ENCODE measurements at places on chromosomes 4 and X. TPM values are rescaled to one million over a fixed set of nuclear protein-coding genes. Genes with fewer than 3 reads are reported as not detected.

DNA sequence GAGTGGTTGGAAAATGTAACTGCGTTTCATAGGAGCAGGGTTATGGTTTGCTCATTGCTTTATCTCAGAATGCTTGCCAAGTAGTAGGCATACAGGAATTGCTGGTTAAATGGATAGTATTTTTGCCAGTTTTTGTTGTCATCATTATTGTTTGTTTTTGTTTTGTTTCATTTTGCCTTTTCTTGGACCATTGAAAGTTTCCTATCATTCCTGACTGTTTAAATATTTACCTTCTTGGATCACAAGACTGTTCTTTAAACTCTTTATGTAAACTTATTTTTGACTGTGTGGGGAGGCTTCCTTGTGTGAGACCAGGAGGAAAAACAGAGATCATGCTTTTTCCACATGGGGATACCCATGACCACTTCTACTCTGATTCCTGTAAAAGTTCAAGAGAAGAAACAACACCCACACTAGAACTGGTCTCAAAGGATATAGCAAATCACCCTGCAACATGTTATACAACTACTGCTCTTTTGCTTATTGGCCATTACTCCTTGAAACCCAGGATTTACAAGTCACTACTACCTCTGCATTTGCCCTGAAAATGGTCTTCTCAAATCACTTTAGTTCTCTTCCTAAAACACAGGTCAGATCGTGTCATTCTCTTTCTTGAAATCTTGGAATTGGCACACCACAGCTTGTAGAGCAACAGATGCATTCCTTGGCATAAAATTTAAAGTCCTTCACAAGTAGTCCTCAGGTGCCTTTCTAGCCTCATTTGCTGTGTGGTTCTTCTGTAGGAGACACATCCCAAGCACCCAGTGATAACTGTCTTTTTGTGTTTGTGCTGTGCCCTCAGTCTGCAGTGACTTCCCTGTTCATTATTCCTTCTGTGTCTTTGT lies 51.3 kb downstream of the FNIP2 start:
- H3K4me1 ChIP-seq: peaks cover 67% of the 10 kb centered on the region
- peak overlapping the region; percentile 85 for H3K27ac ChIP-seq
- peaks cover 4% of the 10 kb centered on the region for H3K27me3 ChIP-seq
- no peak for DNase-seq

- DNase-seq: no peak
- H3K27me3 ChIP-seq: no peaks in the 10 kb centered on the region
- H3K27ac ChIP-seq: no peak overlapping the region
- peaks cover 10% of the 10 kb centered on the region for H3K4me1 ChIP-seq
These were observed 649.0 kb upstream of the TENM3 start for GRCh38 chr4:181594188-181594587.

DNA sequence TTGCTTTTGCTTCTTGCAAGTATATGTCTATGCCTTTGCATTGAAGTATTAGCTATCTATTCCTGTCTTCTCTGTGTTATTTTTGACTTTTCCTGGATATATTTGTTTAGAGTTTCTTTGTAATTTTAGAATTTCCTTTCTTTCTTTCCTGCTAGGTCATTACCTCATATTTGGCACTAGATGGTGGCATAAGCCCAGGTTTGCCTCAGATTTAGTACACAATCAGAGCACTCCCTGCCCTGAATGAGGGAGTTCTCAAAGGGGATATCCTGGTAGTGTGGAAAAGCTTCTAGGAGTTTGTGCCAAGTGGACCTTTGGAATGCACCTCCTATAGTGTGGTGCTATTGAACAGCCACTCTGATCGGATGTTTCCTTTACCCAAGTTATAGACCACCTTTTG lies 181.6 kb downstream of the UGT8 start:
- no peak for DNase-seq
- H3K4me1 ChIP-seq: no peaks in the 10 kb centered on the region
- H3K27ac ChIP-seq: no peak overlapping the region
- H3K27me3 ChIP-seq: no peaks in the 10 kb centered on the region
- no peaks in the 10 kb centered on the region for H3K36me3 ChIP-seq
- H3K4me3 ChIP-seq: no peak overlapping the region

GRCh38 chrX:70247252-70247651 lies 12.8 kb downstream of the P2RY4 start:
- no peak overlapping the region for H3K4me3 ChIP-seq
- H3K27ac ChIP-seq: no peak overlapping the region
- no peaks in the 10 kb centered on the region for H3K4me1 ChIP-seq
- no peak for DNase-seq
- no peaks in the 10 kb centered on the region for H3K36me3 ChIP-seq

DNA sequence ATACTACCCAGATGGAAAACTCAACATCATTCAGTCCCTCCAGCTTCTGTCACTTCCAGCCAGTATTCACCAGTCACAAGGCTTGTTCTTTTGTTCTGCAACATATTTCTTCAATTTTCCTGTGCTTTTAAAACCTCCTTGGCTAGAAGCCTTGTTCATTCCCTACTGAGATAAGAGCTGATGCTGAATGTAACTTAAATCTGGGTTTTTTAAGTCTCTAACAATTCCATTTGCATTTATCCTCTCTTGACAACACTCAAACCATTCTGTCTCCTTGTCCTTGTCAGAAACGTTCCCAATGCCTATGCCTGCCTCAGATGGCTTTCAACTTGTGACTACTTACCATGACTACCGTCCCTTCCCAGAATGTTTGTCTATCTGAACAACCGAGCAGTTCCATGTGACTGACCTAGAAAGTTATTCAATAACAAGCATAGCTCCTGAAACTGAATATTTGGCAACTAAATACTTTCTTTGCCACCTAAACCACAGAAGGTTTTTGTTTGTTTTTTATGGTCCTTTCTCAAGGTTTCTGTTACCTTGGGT lies 682.9 kb upstream of the GALNTL6 start:
- H3K27ac ChIP-seq: no peak overlapping the region
- H3K36me3 ChIP-seq: no peaks in the 10 kb centered on the region
- H3K4me1 ChIP-seq: no peaks in the 10 kb centered on the region
- H3K4me3 ChIP-seq: no peak overlapping the region

- no peak overlapping the region for H3K4me3 ChIP-seq
- no peaks in the 10 kb centered on the region for H3K36me3 ChIP-seq
- no peak for DNase-seq
- no peaks in the 10 kb centered on the region for H3K27me3 ChIP-seq
These were observed 2.2 kb upstream of the DCUN1D4 start for GRCh38 chr4:51840781-51841180.

DNA sequence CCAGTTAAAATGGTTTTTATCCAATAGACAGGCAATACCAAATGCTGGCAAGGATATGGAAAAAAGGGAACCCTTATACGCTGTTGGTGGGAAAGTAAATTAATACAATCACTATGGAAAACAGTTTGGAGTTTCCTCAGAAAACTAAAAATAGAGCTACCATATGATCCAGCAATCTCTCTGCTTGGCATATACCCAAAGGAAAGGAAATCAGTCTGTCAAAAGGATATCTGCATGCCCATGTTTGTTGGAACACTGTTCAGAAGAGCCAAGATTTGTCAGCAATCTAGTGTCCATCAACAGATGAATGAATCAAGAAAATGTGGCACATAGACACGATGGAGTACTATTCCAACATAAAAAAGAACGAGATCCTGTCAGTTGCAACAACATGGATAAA lies 91.0 kb upstream of the SH3RF1 start:
- no peak overlapping the region for H3K27ac ChIP-seq
- H3K4me3 ChIP-seq: no peak overlapping the region

GRCh38 chr4:45453258-45453853 lies 670.5 kb downstream of the GABRG1 start:
- H3K36me3 ChIP-seq: no peaks in the 10 kb centered on the region
- no peak overlapping the region for H3K4me3 ChIP-seq
- DNase-seq: no peak

DNA sequence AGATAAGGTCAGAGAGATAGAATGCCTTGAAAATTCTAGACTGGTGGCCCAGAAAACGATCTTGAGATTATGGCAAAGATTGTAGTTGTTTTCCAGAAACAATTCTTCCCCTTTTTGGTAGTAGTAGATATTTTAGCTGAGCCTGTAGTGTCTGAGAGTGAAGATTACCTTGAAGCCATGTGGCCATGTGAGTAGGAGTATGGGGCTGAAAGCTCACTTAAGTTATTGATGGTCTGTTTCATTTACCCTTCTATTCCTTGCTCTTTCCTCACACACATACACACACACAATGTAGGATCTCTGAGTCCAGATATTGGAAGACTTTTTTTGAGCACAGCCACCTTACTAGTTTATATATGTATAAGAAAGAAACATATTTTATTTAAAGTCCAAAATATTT lies 941.6 kb upstream of the GRID2 start:
- DNase-seq: no peak
- H3K27ac ChIP-seq: no peak overlapping the region
- no peaks in the 10 kb centered on the region for H3K4me1 ChIP-seq
- H3K4me3 ChIP-seq: no peak overlapping the region
- H3K36me3 ChIP-seq: no peaks in the 10 kb centered on the region

GRCh38 chrX:132758759-132759158 lies 199.7 kb downstream of the HS6ST2 start:
- H3K27ac ChIP-seq: no peak overlapping the region
- no peak overlapping the region for H3K4me3 ChIP-seq
- no peaks in the 10 kb centered on the region for H3K27me3 ChIP-seq
- H3K36me3 ChIP-seq: no peaks in the 10 kb centered on the region
- DNase-seq: no peak

- DNase-seq: peak; percentile 51
- peaks cover 2% of the 10 kb centered on the region for H3K27me3 ChIP-seq
- H3K36me3 ChIP-seq: peaks cover 7% of the 10 kb centered on the region
- peak overlapping the region; percentile 55 for H3K4me3 ChIP-seq
- peaks cover 54% of the 10 kb centered on the region for H3K4me1 ChIP-seq
- peak overlapping the region; percentile 79 for H3K27ac ChIP-seq
These were observed 91.5 kb downstream of the ELOVL6 start for GRCh38 chr4:110106931-110107296.

DNA sequence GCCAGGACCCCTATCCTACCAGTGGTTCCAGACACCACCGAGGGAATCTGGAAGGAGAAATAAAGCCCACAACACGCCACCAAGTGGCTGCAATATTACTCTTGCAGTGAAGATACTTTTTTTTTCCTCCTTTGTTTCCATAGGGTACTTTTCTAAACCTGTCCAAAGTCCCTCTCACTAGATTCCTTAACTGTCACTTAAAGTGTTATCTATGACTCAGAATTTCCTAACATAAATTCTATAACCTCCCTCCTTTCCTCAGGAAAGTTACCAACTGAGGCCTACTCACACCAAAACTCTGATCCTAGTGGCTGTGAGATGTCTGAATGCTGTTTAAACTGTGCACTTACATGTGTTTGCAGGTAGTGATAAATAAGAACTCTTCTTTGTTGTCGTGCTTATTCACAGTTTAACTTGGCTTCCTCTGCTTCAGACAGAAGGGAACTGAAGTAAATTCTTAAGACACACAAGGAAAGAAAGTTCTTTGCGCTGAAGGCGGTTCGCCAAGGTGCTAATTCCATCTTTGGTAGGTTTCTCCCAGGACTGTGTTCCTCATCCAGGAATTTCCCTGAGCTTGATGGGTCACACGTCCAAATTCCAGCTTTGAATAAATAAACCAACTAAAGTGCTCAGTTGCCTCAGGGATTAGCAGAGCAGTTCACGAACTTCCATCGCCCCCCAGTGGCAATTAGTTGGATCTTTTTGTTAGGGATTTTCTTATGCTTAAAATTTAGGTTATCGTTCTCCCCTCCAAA lies 10.7 kb upstream of the HCCS start:
- peaks cover 19% of the 10 kb centered on the region for H3K4me1 ChIP-seq
- H3K27me3 ChIP-seq: no peaks in the 10 kb centered on the region
- peak overlapping the region; percentile 76 for H3K27ac ChIP-seq
- H3K4me3 ChIP-seq: no peak overlapping the region

DNA sequence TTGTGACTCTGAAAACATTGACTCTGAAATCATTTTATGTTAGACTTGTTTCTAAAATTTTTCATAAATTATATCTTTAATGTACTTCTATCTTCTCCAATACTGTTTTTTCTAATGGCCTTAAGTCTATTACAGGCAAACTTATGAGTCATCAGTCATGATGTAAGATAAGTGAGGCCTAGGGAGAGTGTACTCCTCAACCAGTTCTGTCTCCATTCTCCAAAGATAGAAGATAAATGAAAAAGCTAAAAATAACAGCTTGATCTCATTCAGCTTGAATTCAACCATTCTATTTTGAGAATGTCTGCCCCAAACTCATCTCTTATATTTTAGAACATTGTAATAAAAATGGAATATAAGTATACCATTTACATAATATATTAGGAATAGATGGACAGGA lies 34.5 kb downstream of the STBD1 start:
- no peaks in the 10 kb centered on the region for H3K36me3 ChIP-seq
- peaks cover 26% of the 10 kb centered on the region for H3K27me3 ChIP-seq
- no peak overlapping the region for H3K27ac ChIP-seq

DNA sequence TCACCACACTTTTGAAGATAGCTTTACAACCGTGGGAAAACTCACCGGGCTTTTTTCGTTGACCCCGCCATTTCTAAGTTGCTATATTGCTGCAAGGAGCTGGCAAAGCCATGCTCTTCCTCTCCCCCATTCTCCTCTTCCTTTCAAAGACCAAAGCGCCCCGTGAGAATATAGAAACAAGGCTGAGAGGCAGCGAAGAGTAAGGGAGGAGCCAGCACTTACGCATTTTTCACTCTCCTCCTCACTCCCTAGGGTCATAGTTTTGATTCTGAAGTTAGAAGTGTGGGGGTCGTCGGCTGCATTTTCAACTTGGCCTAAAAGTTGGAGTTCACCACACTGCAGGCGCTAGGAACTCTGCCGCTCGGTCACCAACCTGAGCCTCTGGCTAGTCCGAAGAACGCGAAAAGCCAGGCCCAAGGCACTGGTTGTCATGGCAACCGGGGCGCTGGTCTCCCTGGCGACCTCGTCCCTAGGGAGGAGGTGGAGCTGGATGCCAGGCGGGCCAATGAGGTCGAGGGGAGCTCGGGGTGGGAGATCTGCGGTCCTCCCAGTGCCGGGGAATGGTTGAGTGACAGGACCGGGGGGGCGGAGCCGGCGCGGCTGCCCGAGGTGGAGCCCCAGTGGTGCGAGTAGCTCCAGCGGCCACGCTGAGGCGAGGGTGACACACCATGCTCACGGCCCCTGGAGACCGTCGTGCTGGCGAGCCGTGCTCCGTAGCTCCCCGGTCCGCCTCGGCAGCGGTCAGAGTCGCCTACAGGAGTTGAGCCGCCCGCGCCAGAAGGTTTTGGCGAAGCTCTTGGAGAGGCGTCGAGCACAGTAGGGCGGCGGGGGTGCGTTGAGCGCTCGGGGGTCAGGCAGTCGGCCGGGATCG lies at the start of gene PTPN13:
Gene PTPN13, plus strand, starts transcription at position 628 of the 871 bp plus-strand sequence. CDS start 40,942 bp downstream, outside the sequence.
- peak within 1 kb of the TSS; percentile 96 for H3K4me3 ChIP-seq
- H3K27me3 ChIP-seq: peaks cover 5% of the 10 kb centered on the region
- peak within 1 kb of the TSS; percentile 99 for H3K27ac ChIP-seq

Gene CENPVL3
- not detected for total RNA-seq

Gene TBC1D14
- 28.3 TPM for total RNA-seq

Gene UGT2B17
- not detected for total RNA-seq

Gene KDR
- total RNA-seq: not detected

Gene UGT2B11
- not detected for total RNA-seq

Gene MAGEA6
- not detected for total RNA-seq

Gene SPANXD
- total RNA-seq: 2.9 TPM

Gene GABRQ
- total RNA-seq: not detected

Gene ADGRG2
- total RNA-seq: not detected
